ENCODE measurements at places on chromosomes 1 and 21. TPM values are rescaled to one million over a fixed set of nuclear protein-coding genes. Genes with fewer than 3 reads are reported as not detected.

GRCh38 chr1:116130356-116130755 is 19.2 kb downstream of the MAB21L3 start:
- no peak for DNase-seq

The SH2D1B gene
- total RNA-seq, result 0.18 TPM

- no peak for DNase-seq
These were observed 38.9 kb upstream of the GNPAT start for GRCh38 chr1:231201979-231202633.

GRCh38 chr1:36971852-36972618 is 62.3 kb downstream of the GRIK3 start:
- no peak for DNase-seq

DNA sequence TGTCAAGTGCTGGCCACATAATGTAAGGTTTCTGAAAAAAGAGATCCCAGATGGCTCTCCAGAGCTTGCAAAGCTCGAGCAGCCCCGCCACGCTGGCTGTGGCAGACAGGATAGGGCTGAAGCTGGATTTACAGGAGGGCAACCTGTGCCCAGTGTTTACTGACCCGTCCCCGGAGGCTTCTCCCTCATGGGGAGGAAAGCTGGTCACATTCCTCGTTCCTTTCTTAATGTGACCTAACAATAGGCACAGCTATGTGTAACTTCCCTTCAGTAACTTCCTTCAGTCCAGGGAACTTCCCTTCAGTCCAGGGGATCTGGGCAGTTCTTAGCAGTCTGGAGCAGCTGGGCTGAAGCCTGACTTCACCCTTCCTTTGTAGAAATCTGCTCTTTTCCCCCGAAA is 7.7 kb downstream of the SLFNL1 start:
- DNase-seq, result no peak

The PGBD2 gene
- 5.9 TPM for total RNA-seq

GRCh38 chr1:235074523-235075047 is 54.1 kb downstream of the TOMM20 start:
- DNase-seq, result peak; percentile 65

The TAS1R3 gene
- total RNA-seq, result 0.43 TPM

The ILDR2 gene
- 14.6 TPM for total RNA-seq

The VANGL2 gene
- 0.18 TPM for total RNA-seq

DNA sequence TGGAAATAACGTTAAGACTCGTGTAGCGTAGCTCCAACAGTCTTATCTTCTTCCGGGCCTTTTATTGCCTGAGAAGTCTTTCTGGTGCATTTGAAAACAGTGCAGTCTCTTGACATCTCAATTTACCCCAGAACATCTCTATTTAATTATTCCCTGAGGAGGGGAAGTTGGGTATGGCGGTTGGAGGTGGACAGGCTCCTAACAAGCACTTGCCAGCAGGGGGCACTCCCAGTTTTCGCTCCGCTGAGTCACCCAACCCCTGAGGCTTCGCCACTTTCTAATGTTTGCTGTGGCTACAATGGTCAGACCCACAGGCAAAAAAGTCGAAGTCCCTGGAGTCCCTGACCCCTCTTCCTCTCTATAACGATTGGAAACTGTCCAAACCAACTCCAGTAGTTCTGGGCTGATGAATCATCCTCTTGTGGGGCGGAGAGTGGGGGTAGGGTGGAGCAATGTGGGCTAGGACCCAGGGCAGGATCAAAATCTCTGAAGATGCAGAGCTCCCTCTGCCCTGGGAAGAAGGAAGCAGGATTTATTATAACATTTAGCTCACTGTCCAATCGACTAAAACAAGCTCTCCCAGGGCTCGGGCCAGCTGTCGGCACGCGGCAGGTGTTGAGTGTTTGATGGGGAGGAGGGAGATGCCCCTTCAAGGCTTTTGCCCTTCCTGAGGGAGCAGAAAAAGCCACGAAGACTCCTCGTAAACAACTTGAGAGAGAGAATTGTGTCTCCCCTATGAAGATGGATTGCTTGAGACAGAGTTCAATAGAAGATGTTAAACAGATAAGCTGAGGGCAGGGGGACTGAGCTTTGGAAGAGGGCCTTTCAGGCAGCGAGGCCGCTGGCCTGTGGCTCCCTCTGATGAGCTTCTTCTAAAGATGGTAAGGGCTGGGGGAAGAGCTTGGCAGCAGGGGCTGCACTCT is 85.7 kb downstream of the BRINP2 start:
- no peak for DNase-seq

- no peak for DNase-seq
These were observed 14.9 kb downstream of the COLGALT2 start for GRCh38 chr1:184022668-184023067.

The CRP gene
- total RNA-seq, result not detected

GRCh38 chr1:244834543-244835275 is 749 bp upstream of the COX20 start:
- peak; percentile 95 for DNase-seq

GRCh38 chr1:218383681-218384080 is 38.5 kb downstream of the TGFB2 start:
- no peak for DNase-seq

GRCh38 chr1:155173478-155174323 is at the start of gene TRIM46:
TRIM46 (plus strand) TSS chr1:155173849; CDS start chr1:155173967, 118 bp downstream.
- DNase-seq, result peak; percentile 74
